Spleen (tissue), 13 donors: ENCODE measurements at places on chromosomes 12 and 14.

- DNase-seq: no peak
Observed at GRCh38 chr12:95205016-95205624, 12.1 kb downstream of the FGD6 start.

GRCh38 chr12:102120886-102121285 lies 903 bp downstream of the PARPBP start:
- DNase-seq: no peak

GRCh38 chr12:82407481-82407880 lies 49.2 kb downstream of the METTL25 start:
- DNase-seq: no peak

GRCh38 chr14:69405762-69406161 lies 7.3 kb downstream of the SLC39A9 start:
- no peak for DNase-seq

DNA sequence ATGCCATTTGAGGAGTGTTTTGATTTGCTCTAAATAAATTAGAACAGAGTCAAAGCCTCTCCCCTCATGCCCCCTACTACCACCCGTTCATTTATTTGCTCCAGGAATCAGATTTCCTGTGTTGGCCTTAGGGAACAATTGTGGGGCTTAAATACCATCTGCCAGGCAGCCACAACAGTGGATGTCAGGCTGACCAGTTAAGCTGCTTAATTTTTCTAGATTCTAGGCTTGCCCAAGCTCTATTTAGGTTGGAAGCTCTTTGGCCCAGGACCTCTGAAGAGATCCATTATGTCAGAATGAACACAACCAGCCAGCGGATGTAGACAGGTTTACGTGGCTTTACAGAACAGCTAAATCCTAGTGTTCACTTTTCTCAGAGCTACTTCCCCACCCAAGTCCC lies 1.0 kb upstream of the TIMELESS start:
- no peak for DNase-seq

- no peak for DNase-seq
Observed at GRCh38 chr12:2509137-2509536, 285.6 kb upstream of the FKBP4 start.

DNA sequence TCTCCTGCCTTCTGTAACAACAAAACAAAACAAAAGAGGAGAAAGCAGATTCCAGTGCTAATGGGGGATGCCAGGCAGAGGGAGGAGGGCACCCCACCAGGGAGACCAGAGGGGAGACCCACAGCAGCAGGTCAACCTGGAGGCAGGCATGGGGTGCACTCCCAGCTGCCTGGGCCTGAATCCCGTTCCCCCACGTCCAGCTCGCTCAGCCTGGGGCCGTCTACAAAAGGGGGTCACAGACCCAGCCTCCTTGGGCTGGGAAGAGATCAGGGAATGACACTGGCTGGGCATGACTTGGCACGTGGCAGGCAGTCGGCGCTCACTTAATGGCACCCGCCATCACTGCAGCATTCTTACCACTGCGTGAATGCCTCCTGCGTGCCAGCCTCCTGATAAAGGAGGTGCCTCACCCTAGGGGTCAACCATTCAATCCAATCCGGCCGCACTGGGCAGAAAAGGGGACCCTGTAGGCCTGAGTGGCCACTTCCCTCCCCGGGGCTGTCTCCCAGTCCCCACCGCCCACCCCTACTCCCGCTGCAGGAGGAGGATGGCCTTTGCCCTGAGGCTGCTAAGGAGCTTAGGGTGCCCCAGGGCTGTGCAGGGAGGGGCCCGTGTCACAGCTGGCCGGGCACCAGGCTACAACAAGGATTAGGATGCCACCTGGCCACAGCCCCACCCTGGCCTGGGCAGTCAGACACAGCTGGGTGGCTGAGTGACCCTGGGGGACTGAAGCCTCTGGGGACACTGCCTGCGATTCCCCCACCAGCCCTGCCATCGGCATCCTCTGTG lies 87.5 kb downstream of the NCOR2 start:
- peak; percentile 77 for DNase-seq

GRCh38 chr12:21065845-21066244 lies 65.1 kb upstream of the SLCO1B1 start:
- DNase-seq: no peak

GRCh38 chr12:55822228-55822627 lies 4.4 kb downstream of the ORMDL2 start:
- DNase-seq: no peak

- DNase-seq: no peak
Observed at GRCh38 chr12:92234533-92234932, 88.9 kb upstream of the BTG1 start.

- DNase-seq: no peak
Observed at GRCh38 chr14:95830386-95830785, 46.2 kb upstream of the TUNAR start.

- DNase-seq: no peak
Observed at GRCh38 chr12:92737855-92738850, 35.4 kb downstream of the PLEKHG7 start.

GRCh38 chr14:51269634-51270033 lies 29.6 kb downstream of the TMX1 start:
- no peak for DNase-seq

DNA sequence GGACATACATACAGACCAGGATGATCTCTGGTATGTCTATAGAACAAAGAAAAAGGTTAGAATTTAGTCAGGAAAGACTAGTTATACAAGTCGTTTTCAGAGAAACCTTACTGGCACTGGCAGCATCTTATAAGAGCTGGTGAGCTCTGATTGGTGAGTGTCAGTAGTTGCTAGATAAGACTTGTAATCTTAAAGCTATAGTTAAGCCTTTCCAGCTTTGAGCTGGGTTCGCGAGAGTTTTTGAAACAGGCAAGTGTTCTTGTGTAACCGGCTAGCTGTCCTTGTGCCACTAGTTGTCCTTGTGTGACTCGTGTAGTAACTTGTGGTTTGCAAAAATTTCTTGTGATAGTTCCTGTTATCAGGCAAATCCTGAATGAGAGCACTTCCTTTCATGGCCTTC lies 740.9 kb downstream of the GALC start:
- no peak for DNase-seq

GRCh38 chr12:19525274-19525673 lies 86.0 kb downstream of the AEBP2 start:
- DNase-seq: no peak

DNA sequence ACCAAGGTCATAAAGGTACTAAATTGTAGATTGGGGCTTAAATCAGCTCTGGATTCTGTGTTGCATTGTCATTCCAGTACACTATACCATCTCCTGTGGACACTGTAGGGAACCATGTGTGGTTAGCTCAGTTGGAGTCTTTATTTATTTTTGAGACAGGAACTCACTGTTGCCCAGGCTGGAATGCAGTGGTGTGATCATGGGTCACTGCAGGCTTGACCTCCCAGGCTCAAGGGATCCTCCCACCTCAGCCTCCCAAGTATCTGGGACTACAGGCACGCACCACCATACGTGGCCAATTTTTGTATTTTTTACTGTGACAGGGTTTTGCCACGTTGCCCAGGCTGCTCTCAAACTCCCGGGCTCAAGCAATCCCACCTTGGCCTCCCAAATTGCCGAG lies 6.7 kb downstream of the PAPOLA start:
- DNase-seq: no peak
